ENCODE measurements at places on chromosomes 11 and 22.

- DNase-seq, result peak; percentile 20
Measured at GRCh38 chr11:65355776-65356393, 1.3 kb downstream of the TIGD3 start.

DNA sequence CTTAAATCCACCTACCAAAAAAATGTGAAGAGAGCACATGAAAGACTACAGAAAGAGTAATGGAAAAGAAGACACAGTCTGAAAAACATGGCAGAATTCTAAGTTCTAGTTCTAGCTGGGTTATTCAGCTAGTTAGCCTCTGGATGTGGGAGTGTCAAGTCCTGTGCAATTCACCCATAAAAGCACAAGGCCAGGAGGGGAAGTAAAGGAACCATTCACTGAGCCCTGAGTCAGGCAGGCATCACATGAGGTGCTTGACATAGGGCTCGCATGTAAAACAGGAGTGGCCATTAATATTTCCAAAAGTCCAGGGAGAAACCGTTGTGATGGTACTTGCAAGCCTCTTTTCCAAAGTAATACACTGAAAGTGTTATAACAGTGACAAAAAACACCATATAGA lies 103.7 kb downstream of the GAB2 start:
- no peak for DNase-seq

DNA sequence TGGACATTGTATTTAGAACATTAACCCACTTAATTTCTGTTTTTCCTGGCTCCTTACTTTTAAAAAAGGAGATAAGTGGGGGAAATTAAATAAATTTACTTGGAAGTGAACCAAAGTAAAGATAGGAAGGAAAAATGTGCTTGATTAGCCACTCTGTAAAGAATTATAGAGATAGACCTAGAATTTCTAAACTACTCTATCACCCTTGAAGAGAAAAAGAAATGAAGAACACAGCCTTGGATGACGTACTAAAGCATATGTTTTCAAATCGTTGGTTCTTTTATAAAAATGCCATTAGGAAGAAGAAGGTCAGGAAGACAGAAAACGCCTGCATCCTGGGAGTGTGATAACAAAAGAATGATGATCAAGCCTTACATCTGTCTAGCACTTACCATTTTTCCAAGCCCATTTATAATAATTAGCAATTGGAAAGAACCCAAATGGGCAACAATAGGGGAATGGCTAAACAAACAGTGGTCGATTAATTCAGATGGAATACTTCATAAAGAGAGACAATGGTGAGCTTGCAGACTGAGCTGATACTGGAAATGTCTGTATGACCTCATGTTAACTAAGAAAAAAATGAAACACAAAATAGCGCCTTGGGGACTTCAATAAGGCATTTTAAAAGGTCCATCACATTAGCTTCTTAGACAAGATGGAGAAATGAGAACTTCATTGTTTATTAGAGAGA lies 81.0 kb upstream of the LRRC55 start:
- no peak for DNase-seq

- no peak for DNase-seq
Measured at GRCh38 chr11:3119141-3119821, 45.8 kb downstream of the OSBPL5 start.

DNA sequence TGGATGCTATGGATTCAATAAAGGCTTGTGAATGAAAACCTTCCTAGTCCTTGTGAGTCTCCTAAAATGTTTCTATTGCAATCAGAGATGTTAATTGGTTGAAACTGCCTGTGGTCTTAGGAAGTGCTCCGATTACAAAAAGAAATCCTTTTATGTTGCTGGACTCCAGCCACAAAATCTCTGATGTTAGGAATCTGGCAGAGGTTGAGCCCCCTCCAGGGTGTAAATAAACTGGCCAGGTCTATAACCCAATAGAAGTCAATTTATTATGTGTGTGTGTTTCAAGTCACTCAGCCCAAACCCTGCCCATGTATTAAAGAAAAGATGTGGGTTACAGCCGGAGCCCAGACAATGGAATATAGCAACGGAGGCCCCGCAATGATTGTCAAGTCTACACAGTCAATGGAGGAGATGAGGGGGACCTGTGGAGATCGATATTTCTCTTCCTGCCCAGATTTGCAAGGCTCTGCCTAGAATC lies 218.1 kb upstream of the SORL1-AS1 start:
- peak; percentile 36 for DNase-seq

- DNase-seq, result no peak
Measured at GRCh38 chr22:33841281-33842005, 78.8 kb downstream of the LARGE1 start.

- no peak for DNase-seq
Measured at GRCh38 chr11:123674297-123674696, 19.9 kb upstream of the SCN3B start.

DNA sequence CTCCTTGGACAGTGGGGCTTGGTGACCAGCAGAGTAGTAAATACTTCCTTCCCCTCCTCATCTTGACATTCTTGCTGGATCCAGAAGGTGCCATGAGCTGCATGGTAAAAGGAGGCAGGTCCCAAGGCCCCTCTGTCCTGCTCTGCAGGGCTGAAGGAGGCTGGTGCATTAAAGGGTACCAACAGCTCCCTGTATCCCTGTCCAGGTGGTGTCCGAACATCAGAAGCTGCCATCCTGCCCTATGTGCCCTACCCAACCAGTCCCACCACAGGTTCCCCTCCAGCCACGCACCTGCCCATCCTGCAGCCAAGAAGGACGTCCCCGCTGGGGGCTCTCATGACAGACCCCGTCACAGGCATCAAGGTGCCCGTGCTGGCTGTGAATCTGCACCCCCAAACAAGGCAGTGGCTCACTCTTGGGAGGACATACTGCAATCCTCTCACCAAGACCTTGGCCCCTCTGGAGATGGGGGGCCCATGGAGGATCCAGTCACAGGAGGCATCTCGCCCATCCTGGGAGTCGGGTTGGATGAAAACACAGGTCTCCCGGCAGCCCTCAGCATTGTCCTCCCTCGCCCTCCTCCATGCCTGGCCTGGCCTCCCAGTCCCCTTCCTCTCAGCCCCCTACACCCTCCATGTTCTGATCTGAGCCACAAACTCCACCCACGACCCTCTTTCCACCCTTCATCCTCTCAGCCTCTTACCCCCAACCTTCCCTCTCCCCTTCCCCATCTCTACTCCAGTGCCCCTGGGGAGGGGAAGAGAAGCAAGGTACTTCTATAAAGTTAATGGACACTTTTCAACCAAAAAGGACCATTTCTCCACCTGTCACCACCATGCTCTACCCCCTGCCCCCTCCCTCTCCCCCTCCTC lies 55.1 kb downstream of the BTG4 start:
- no peak for DNase-seq

GRCh38 chr11:62601122-62601371 lies 618 bp downstream of the MTA2 start:
- DNase-seq, result peak; percentile 25

GRCh38 chr11:112652786-112653390 lies 308.3 kb upstream of the NCAM1 start:
- peak; percentile 59 for DNase-seq

GRCh38 chr11:34890812-34891211 lies 25.4 kb downstream of the APIP start:
- peak; percentile 29 for DNase-seq

GRCh38 chr11:22668005-22668796 lies 1.8 kb downstream of the GAS2 start:
- no peak for DNase-seq

DNA sequence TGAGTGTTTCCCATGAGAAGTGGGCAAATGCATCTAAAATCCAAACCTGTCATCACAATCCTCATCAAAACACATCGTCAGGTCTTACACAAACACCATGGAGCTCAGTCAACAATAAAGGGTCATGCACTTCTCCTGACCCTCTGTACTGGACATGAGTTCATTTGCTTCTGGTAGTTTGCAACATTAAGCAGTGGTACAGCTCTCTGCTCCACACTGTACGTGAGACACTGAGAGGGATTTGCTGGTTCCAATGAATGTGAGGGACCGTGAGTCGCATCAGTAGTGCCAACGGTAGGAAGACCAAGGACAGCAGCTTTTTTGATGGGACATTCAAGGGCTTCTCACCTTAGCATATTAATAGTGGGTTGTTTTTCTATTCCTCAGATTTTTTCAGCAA lies 752.3 kb downstream of the OPCML start:
- DNase-seq, result no peak

DNA sequence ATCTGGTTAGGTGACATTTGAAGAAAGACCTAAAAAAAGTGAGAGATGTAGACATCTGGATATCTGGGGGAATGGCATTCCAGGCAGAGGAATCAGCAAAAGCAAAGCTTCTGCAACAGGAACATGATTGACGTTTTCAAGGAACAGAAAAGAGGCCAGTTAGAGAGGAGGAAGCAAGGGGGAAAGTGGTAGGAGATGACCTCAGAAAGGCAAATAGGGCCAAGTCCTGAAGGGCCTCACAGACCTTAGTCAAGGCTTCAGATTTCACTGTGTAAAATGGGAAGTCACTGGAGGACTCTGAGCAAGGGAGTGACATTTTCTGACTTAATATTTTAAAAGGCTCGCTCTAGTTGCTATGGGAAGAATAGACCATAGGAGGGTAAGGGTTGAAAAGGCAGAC lies 9.7 kb downstream of the DEUP1 start:
- DNase-seq, result no peak

DNA sequence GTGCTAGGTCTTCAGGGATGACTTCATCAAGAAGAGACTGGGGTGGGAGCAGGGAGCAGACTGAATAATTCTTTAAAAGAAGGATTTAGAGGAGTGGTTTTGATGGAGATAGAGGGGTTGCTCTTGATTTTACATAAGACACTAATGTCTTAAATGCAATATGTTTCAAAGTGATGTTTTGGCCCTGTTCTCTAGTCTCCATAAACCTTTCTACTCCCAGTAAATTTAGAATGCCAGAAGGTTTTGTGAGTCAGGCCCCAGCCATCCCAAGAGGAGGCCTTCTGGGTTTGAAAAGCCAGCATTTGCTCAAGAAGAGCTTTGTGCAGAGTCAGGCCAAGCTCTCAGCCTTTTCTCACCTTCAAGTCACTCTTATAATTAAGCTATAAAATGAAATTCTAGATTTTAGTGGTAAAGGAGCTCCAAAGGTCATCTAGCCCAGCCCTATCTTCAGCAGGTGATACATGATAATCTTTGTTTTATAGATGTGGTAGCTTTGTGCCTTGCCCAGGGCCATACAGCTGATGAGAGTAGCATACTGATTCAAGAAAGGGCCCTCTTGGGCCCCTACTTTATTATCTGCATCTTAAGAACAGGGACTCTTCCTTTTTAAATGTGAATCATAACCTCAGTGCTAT lies 122.8 kb upstream of the MTNR1B start:
- DNase-seq, result peak; percentile 87

- DNase-seq, result peak; percentile 61
Measured at GRCh38 chr11:28017816-28018215, 90.1 kb downstream of the KIF18A start.

DNA sequence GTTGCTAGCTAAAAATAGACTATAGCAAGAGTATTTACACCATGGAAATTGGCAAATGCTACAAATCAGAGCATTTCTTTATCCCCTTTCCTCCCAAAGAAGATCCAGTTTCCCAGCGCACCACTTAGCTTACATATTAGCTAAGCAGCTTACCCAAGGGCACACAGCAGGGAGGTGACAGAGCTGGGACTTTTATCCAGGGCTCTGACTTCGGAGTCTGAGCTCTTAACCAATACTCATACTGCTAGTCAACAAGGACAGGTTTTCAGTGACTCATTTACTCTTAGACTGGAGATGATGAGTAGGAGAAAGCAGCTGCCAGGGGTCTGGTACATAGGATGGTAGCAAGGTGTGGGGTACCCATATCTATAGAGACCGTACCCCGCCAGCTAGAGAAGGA lies 38.4 kb downstream of the NAV2 start:
- no peak for DNase-seq

GRCh38 chr11:57751676-57752253 lies at the start of gene BTBD18:
Gene BTBD18, minus strand, starts transcription at chr11:57751819. Its CDS starts 631 bp downstream, at chr11:57751188.
- DNase-seq, result peak; percentile 39

GRCh38 chr11:36009473-36009872 lies 65.6 kb downstream of the LDLRAD3 start:
- DNase-seq, result peak; percentile 76

DNA sequence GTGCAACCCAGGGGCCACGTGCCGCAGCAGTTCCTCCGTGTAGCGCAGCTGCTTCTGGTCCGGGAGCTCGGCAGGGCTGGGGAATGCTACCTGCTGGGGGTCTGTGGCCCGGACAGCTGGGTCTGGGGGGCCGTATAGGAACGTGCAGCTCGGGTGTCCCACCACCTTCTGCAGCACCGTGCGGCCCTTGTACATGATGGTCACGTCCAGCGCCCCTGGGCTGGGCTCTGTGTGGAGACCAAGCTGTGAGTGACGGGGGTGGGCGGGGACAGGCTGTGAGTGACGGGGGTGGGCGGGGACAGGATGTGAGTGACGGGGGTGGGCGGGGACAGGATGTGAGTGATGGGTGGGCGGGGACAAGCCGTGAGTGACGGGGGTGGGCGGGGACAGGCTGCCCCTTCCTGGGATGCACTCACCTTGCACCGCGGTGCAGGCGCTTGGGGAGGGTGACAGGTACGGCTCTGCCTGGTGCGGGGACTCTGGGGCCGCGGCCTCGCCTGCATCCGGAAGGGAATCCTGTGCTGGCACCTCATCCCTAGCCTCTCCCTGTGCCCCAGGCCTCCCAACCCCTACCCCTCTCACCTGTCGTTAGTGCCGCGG lies 2.3 kb downstream of the IRF7 start:
- peak; percentile 47 for DNase-seq

- DNase-seq, result no peak
Measured at GRCh38 chr11:72673943-72674828, at the start of gene PDE2A. Gene PDE2A, minus strand, starts transcription at chr11:72674422. Its CDS starts 215 bp downstream, at chr11:72674207.

- no peak for DNase-seq
Measured at GRCh38 chr22:48709453-48709852, 1118.2 kb downstream of the BRD1 start.

DNA sequence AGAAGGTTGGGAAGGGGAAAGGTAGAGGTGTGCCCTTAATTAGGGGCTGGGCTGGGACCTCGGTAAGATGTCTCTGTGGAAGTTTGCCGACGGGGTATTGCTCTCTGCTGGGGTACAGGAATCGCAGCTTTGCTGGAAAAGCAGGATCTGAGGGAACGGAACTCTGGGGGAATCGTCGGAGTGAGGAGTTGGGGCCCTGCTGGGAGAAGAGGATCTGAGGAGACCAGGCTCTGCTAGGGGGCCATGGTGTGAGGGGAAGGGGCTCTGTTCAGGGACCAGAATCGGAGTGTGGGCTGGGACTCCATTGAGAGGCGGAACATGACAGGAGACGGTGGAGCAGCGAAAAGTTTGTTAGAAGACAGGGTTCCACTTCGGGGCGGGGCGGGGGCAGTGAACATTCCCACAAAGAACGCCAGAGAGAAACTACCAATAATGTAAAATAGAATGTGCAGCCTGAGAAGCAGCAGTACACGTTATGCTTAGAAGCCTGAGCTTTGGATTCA lies 456 bp downstream of the AAMDC start:
- peak; percentile 39 for DNase-seq

- DNase-seq, result no peak
Measured at GRCh38 chr22:46835693-46836092, 73.2 kb downstream of the TBC1D22A start.
